G401 (cell line): ENCODE measurements at places on chromosomes 4 and X. TPM values are rescaled to one million over a fixed set of nuclear protein-coding genes. Genes with fewer than 3 reads are reported as not detected.
A peak's percentile ranks its signal among the peaks of the same experiment; 100 is the strongest.

DNA sequence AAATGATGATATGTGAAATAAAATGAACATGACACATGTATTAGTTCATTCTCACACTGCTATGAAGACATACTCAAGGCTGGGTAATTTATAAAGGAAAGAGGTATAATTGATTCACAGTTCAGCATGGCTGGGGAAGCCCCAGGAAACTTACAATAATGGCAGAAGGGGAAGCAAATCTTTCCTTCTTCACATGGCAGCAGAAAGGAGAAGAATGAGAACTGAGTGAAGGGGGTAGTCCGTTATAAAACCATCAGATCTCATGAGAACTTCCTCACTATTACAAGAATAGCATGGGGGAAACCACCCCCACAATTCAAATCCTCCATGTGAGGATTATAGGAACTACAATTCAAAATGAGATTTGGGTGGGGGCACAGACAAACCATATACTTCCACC lies 243.9 kb upstream of the GYPA start:
- no peak for DNase-seq

DNA sequence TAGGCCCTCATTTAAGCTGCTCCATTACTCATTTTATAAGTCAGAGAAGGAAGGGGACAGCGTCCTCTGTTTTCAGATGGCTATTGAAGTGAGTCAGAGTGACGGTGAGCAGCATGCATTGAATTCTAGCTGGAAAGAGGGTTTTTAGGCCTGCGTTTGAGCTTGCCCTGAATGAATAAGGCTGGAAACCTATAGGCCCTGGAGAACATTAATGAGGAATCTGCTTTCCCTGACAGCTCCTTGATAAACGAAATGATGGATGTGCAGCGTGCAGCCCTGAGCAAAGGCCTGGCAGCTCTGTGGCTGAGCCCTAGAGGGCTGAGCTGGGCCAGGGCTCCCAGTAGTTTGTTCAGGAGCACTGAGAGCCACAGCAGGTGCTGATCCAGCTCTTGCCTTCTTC lies 33.4 kb downstream of the TBL1X start:
- no peak for DNase-seq

DNA sequence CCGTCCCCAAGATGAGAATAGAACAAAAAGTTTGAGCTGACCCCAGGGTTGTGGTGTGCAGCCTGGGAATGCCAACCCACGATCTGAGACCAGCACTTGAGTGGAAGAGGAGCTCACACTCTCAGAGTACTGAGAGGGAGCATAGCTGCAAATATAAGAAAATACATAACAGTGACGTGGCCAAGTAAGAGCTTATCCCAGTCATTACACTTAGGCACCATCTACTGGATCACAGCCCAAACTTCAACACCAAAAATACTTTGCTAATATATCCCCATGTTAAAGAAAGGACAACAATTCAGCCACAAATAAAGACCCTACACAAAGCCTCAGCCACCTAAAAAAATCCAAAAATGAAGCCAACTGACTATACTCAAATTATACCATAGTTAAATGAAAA lies 33.3 kb upstream of the CXCL6 start:
- no peak for DNase-seq

DNA sequence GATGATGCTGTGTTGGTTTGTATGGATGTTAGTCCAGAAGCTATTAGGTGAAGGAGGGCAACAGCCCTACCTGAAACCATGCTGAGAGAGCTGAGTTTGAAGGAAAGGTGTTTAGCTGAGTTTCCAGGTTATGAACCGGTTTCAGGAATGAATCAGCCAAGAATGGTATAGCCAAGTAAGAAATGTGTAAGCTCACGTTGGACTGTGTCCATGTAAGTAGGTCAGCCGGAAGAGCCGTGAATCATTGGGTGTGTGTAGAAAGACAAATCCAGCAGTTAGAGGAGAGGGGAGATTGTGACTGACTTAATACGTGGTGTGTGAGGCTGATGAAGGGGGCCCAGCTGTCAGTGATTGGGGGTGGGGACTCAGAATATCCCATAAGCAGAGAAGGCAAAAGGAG lies 77.2 kb upstream of the SPIN4 start:
- no peak for DNase-seq

GRCh38 chr4:184487503-184487902 lies 13.2 kb upstream of the IRF2 start:
- no peak for DNase-seq

DNA sequence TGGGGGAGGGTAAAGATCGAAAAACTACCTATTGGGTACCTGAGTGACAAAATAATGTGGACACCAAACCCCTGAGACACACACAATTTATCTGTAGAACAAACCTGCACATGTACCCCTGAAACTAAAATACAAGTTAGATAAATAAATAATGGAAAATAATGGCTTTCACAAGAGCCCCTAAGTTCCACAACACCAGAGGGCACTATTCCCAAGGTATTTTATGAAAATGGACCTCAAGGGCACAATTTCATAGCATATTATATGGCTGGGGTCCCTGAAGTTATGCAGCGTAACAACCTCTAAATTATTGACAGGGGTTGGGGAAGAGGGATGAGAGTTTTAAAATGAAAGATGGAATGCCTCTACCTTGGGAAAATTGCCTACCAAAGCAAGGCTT lies 81.3 kb upstream of the TMEM33 start:
- DNase-seq = no peak

GRCh38 chr4:70671091-70671490 lies 4.8 kb upstream of the JCHAIN start:
- no peak for DNase-seq

DNA sequence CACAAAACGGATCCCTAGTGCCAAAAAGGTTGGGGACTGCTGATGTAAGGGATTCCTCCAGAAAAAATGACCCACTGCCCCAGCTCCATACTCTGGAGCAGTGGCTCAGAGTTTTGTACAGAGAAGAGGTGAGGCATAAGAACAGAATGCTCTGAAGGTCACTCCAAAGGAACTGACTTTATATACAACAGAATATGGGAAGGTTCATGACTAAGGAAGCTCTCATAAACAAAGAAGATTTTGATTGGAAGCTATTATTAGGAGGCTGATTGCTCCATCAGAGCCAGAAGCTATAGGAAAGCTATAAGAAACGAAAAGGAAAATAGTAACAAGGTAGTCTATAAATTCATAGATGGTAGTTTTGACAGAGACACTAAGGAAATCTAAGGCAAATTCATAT lies 203.1 kb downstream of the SLC7A11 start:
- no peak for DNase-seq

GRCh38 chrX:131614241-131614640 lies 70.4 kb downstream of the OR13H1 start:
- no peak for DNase-seq

DNA sequence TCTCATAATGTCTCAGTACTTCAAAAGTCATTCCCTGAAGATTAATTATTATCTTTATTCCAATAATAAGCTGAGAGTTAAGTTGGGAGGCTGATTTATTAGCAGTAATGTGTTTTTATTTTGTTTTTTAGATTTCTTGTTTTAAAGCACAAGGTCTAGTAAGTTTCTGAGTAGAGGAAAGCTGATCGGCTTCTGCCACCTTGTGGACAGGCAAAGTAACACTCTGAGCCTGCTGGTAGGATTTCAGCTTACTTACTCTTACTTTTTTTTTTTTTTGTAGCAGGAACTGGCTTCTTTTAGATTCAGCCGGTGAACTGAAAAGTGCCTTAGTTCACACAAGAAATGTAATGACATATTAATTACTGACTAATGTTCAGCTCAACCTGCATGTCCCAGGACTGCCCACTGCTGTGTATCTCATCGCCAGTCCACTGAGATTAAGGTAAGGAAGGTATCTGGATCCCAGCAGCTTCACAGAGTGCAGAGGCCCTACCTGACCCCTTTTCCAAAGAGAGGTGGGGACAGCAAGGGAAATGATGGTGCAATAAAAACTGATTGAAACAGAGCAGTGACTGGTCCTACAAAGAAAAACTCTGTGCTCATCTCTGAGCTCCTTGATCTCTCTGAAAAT lies 126.5 kb downstream of the ADGRA3 start:
- DNase-seq = peak; percentile 82

DNA sequence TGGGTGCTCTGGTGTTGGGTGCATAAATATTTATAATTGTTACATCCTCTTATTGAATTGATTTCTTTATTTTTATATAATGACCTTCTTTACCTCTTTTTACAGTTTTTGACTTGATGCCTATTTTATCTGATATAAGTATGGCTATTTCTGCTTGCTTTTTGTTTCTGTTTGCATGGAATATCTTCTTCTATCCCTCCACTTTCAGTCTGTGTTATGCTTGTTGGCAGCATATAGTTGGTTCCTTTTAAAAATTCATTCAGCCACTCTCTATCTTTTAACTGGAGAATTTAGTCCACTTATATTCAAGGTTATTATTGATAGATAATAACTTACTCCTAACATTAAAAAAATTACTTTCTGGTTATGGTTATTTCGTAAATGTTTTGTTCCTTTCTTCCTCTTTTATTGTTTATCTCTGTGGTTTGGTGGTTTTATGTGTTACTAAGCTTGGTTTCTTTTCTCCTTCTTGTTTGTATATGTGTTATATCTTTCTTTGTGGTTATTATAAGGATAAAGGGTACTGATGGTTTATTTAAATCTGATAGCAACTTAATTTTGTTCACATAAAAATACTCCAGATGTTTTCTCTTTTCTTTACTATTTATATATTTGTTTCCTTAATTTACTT lies 69.5 kb downstream of the IL15 start:
- DNase-seq = no peak

DNA sequence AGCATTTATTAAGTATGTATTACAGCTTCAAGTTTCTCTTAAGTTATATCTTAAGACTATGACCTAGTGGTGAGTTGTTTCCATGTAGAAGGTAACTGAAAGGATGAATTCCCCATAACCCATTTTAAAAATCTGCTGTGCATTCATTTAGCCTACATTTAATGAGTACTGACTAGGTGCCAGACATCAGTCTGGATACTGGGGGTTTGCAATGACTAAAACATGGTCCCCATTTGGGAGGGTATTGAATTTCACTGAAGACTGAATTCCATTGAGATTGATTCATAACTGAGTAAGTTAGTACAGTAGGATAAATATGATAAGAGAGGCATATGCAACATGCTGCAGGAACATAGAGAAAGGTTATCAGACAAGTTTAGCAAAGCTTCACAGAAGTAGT lies 241.5 kb downstream of the FRAS1 start:
- no peak for DNase-seq

GRCh38 chrX:123060986-123061385 lies 123.1 kb upstream of the GRIA3 start:
- DNase-seq = no peak

DNA sequence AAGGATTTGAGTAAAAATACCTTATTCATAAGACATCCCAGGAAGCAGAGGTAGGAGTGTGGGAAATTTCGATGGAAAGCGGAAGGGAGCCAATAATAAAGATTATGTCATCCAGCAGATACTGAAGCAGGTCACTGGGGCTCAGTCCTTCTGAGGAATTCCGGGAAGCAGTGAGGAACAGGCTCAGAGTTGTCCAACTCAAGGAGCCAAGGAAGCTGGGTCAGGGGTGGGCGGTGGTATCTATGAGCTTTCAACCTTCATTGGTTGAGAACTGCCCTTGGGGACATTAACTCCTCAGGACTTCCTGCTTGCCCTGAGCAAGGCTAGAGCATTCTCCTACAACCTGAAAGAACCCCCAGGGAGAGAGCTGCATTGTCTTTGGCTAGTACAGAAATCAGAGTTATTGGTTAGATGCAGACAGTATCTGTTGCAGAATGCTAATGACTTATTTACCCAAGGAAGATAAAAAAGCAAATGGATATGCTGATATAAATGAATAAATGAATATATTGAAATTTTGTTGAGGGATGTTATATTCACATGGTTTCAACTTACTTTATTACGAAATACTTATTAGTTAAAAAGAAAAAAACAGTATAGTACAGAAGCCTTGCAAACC lies 68.2 kb downstream of the DMP1 start:
- DNase-seq = no peak

DNA sequence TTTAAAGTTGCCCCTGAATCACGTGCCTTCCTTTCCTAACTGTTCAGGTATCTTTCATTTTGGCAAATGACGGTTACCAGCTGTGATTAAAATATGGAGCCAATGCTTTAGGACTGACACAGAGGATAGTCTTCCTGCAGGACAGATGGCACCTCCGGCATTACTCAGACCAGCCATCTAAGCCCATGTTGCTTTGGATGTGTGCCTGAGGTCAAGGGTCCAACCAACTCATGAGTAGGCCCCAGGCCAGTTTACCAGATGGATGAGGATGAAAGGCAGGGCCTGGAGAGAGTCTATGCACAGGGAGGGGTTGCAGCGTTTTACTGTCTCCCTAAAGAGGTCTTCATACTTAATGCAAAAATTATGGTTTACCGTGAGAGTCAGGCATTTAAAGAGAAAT lies 174.0 kb upstream of the GATB start:
- peak; percentile 99 for DNase-seq

GRCh38 chrX:119602701-119603255 lies 3.4 kb downstream of the NKRF start:
- DNase-seq = no peak

DNA sequence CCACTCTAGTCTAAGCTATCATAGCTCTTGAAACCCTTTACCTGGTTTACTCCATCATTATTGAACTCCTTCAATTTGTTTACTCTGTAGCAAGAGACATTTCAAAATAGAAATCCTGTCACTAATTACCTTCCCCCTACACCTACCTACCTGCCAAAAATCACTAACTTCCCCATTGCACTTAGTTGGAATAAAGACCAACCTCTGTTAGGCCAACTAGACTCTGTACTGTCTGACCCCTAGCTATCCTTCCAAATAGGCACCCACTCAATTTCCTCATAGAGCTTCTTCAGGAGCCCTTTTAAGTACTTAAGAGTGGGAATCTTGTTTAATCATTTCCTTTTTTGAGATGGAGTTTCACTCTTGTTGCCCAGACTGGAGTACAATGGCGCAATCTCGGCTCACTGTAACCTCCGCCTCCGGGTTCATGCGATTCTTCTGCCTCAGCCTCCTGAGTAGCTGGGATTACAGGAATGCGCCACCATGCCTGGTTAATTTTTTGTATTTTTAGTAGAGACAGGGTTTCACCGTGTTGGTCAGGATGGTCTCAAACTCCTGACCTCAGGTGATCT lies 8.9 kb upstream of the CDKL2 start:
- no peak for DNase-seq

GRCh38 chr4:150023489-150023888 lies 54.8 kb upstream of the DCLK2 start:
- DNase-seq = no peak

The ATP2B3 gene
- not detected in 2 replicates for total RNA-seq

The GAGE13 gene
- not detected in 2 replicates for total RNA-seq

The CXCL13 gene
- not detected in 2 replicates for total RNA-seq

The TMPRSS11F gene
- total RNA-seq = not detected in 2 replicates

The HGFAC gene
- not detected in 2 replicates for total RNA-seq

The BEX2 gene
- total RNA-seq = 101 and 163 TPM in 2 replicates

The HSFX3 gene
- total RNA-seq = not detected in 2 replicates

The ERAS gene
- 9.6 TPM in 1 of 2 replicates, not detected in the other for total RNA-seq

The FAM149A gene
- total RNA-seq = 1.7 and 4.3 TPM in 2 replicates

The DCHS2 gene
- total RNA-seq = not detected in 2 replicates
